CD4-positive, alpha-beta T cell treated with Interleukin-17A for 4 hours (primary cell): ENCODE measurements at places on chromosomes 2 and 18.

GRCh38 chr2:174683392-174683759 is 80.9 kb downstream of the CHRNA1 start:
- DNase-seq: peak; percentile 49

- no peak for DNase-seq
Observed at GRCh38 chr2:141455877-141456276, 674.9 kb downstream of the LRP1B start.

- DNase-seq: no peak
Observed at GRCh38 chr2:54419855-54420523, 36.1 kb upstream of the SPTBN1 start.

- no peak for DNase-seq
Observed at GRCh38 chr2:129611471-129611870, 368.0 kb upstream of the RAB6C start.

GRCh38 chr2:102764083-102764482 is 2.3 kb downstream of the TMEM182 start:
- DNase-seq: no peak

- no peak for DNase-seq
Observed at GRCh38 chr18:2625217-2625616, 30.3 kb upstream of the SMCHD1 start.

DNA sequence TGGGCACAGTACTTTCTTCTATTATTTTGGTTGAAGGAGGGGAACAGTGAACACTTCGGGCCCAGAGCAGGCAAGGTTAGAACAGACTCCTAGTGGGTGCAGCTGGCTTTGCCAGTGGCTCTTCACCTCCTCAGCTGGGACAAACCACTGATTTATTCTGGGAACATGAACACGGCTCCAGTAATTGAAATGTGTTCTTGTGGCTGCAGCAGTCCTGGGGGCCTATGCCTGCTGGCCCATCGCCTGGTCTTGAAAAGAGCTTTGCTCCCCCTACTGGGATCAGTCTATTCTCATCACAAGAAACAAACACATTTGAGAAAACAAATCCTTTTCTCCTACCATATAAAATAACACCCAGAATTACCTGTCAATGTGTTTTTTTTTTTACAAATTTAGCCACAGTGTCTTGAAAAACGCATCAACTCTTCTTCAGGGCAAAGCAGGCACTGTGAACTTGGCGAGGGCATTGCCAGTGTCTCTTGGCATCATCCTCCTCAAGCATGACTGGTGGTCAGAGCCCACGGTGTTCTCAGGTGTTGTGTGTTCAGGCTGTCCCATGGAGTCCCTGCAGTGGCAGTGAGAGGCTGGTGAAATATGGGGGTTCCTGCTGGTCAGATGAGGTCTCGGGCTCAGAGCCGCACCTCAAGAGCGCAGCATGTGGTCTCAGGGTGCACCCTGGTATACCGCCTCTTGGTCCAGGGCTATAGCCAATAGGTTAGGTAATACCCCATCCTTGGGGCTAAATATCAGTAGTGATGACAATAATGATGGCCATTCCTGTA is 51.3 kb downstream of the RNF144A start:
- no peak for DNase-seq

GRCh38 chr2:197152451-197153228 is 157.9 kb downstream of the ANKRD44 start:
- DNase-seq: peak; percentile 60

DNA sequence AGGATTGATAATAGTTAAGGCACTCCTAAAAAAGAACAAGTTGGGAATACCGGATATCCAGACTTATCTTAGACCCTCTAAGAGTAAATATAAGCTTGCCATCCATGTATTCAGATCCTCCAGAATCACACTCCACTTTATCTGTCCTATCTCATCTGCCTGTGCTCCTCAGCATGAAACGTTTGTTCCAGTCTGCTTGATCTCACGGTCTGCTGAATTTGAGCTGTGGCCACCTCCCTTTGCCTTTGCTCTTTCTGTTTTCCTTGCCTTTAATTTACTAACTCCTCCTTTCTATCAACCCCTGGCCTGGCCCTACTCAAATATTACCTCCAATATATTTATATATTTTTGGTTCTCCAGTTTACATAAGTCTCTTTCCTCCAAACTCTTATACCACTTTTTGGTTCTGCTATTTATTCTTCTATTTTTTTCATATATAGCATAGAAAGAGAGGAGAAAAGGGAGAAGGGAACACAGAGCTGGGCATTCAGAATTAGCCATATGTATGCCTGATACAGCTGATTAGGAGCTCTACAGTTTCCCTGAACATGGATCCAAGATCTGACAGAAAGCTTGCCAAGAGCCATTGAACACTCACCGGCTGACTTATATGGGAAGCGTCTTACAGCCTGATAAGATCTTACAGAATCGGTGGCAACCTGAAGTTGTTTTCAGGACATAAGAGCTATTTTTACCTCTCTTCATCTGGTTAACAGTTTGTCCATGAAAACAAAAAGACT is 21.8 kb upstream of the DNAJC27 start:
- no peak for DNase-seq

- no peak for DNase-seq
Observed at GRCh38 chr2:60958800-60959199, 58.7 kb upstream of the PEX13 start.

- DNase-seq: no peak
Observed at GRCh38 chr2:240333985-240334384, 101.5 kb upstream of the GPC1 start.

GRCh38 chr2:181070119-181070835 is 89.9 kb downstream of the UBE2E3 start:
- no peak for DNase-seq

- no peak for DNase-seq
Observed at GRCh38 chr2:18271370-18272147, 288.9 kb downstream of the RDH14 start.

DNA sequence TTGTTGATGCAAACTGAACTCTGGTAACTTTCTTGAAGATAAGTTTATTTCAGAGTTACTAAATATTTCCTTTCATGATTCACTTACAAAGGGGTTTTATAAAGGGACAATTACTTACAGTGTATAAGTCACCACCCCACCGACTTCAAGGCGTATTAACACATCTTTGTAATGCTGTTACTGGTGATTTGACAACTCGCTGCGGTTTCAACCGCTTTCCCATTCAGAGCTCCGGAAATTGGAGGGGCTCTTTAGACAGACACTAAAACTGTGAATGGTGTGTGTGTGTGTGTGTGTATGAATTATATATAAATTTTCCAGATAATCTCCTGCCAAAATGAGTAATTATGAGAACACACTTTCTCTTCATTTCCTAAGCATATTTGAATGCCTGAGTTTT is 4.9 kb downstream of the TM4SF20 start:
- no peak for DNase-seq

- no peak for DNase-seq
Observed at GRCh38 chr2:40265602-40266001, 186.3 kb downstream of the SLC8A1 start.

DNA sequence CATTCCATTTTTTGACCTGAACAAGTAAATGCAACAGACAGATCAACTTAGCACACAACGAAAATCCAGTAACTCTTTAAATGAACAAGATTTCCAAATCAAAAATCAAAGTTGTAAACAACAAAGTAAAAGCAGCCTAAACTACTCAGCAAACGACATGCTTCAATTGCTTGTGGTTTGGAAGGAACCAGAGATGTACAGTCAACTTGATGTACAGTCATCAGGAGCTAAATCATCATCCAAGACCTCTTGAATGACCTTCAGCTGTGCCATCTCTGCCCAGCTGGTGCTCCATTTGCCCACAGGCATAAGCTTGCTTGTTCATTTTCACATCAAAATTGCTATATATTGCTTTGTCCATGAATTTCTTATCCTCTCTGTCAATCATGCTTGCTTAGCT is 109.8 kb downstream of the UPP2 start:
- no peak for DNase-seq

DNA sequence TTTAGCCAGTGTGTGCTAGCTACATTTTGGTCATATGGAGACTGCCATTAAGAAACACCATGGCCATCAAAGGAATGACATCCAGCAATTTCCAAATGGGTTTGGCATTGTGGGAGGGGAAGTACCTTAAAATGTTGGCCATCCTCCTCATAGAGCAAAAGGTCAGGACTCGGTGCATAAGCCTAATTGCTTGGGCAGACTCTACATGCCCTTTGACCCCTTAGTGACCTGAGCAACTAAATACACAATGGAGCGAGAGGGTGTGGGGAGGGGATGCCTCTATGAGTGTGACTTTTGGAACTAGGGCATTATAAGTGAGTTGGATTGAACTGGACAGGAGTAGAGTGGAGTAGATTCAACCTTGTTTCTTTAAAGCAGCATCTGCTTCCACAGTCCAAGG is 44.9 kb downstream of the NRP2 start:
- DNase-seq: no peak

GRCh38 chr2:174965992-174966744 is 39.0 kb downstream of the CHN1 start:
- no peak for DNase-seq

DNA sequence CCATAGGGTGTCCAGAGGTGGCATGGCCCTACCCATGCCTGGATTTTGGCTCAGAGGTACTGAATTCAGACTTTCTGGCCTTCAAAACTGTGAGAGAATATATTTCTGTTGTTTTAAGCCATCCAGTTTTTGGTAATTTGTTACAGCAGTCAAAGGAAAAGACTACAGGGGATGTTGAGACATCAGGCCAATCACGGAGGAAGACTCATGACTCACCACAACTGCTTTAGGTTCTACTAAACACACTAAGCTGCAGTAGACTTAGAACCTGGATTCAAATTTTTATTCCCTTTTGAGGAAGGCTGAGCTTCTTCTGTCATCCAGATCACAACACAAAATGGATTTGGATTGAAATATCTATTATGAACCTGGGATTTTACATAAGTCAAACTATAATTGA is 12.0 kb upstream of the C2orf66 start:
- no peak for DNase-seq

DNA sequence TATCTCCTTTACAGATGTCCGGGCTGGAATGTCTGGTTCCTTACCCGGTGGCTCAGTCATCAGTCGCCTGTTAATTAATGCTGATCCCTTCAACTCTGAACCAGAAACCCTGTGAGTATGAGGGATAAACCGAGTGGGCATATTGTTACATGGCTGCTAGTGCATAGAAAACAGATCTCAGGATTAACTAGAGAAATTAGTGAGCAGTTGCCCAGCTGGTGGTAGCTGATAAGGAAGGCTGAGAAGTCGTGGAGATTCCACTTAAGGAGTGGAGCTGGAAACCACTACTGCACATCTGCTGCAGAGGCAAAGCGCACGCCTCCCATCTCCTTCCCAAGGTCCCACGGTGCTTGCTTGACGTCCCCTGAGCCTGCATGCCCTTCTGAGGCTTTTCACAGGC is 97.7 kb downstream of the DGKD start:
- DNase-seq: no peak

DNA sequence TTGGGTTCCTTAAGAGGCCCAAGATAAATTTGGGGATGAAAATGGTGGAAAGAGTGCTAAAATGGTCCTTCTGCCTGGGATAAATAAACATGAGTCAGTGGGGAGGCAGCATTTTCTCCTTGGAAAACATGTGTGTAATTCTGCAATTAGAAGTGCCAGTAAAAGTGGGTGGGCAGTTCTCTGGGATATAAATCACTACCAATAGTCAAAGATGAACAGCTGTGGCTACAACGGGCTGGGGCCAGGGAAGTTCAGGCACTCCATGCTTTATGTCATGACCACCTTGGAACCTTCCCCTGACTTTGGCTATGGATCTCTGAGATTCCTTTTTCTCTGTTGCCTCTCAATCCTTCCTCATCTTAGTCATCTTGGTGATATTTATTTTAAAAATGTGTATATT is 56.5 kb upstream of the CYRIA start:
- DNase-seq: no peak
